Activated CD4-positive, alpha-beta T cell treated with anti-CD3 and anti-CD28 coated beads, Interleukin-2, amount 10 ng/mL, durations not matched to agents 7 days and 5 days (primary cell): ENCODE measurements at places on chromosomes 6 and 20. TPM values are rescaled to one million over a fixed set of nuclear protein-coding genes. Genes with fewer than 3 reads are reported as not detected.

- DNase-seq: no peak
Observed at GRCh38 chr20:17635332-17636244, 46.5 kb downstream of the RRBP1 start.

FABP7 gene
- not detected for total RNA-seq

POU3F2 gene
- not detected for total RNA-seq

LY6G6F gene
- total RNA-seq: not detected

GRCh38 chr6:126913651-126914050, 204.8 kb upstream of the RSPO3 start:
- no peak for DNase-seq

DNA sequence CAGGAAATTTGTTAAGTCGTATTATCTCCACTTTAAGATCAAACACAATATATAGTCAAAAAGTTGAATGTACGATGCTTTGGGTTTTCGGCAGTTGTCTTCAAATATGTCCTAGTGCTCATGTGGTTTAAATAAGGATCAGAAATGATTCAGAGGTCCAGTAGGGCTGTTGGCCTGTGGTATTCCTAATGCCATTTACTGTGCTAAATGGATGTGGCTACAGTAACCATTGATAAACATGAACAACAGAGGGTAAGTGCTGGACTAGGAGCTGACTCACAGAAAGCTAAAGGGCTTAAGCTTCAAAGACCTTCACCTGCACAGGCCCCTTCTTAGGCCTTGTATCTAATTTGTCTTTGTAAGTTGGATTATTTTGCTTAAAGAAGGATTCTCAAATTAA, 80.5 kb upstream of the TPD52L1 start:
- DNase-seq: no peak

DNA sequence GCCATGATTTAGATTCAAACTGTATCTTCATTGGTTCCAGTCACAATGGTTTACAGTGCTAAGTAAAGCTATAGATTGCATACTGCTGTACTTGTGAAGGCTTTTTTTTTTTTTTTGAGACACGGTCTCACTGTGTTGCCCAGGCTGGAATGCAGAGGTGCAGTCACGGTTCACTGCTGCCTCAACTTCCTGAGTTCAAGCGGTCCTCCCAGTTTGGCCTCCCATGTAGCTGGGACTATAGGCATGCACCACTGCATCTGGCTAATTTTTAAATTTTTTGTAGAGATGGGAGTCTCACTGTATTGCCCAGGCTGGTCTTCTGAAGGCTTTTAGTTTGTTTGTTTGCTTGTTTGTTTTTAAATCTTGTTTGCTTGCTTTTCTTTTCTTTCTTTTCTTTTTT, 24.9 kb downstream of the ITCH start:
- DNase-seq: no peak

MPIG6B gene
- 0.15 TPM for total RNA-seq

CD93 gene
- total RNA-seq: 1.7 TPM

DNA sequence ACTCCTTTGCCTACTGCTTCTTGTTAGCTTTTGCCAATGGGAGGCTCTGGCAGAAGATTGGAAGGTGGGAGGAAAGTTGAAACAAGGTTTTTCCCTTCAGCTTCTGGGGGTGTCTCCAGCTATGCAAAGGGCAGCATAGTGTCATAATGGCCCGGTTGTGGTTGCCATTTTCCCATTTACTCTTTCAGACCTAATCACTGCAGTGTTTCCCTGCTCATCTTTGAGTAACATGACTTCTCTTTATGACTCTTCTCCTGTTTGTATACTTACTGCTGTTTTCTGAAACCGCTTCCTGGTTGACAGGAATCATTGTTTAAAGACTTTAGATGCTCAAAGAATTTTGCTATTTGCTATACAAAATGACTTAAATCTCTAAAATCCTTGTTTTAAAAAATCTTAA, 19.9 kb downstream of the NRN1 start:
- no peak for DNase-seq

FAM217A gene
- total RNA-seq: not detected

- DNase-seq: peak; percentile 55
Observed at GRCh38 chr6:144064402-144065212, 30.8 kb downstream of the SF3B5 start.

GRCh38 chr6:46882645-46883044, 39.1 kb downstream of the ADGRF5 start:
- no peak for DNase-seq

WFDC5 gene
- not detected for total RNA-seq

GRCh38 chr20:45576995-45577394, 2.1 kb downstream of the WFDC8 start:
- DNase-seq: no peak

TRIM10 gene
- total RNA-seq: not detected

DNA sequence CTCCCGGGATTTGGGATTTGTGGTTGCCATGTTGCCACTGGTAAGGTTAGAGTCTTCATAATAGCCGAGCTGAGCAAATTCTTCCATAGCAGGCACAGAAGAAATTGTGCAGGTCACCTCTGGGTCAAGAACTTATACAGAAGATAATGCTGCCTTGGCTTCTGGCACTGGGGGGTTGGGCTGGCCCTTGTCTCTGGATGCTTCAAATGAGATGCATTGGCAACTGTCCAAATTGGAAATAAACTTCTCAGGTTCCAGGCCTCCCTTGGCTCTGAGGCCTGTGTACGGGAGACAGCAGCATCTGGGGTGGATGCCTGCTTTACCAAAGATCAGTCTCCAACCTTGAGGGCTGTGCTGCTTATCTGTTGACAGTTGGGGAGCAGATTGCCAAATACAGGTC, 26.2 kb downstream of the MYO6 start:
- no peak for DNase-seq

DNA sequence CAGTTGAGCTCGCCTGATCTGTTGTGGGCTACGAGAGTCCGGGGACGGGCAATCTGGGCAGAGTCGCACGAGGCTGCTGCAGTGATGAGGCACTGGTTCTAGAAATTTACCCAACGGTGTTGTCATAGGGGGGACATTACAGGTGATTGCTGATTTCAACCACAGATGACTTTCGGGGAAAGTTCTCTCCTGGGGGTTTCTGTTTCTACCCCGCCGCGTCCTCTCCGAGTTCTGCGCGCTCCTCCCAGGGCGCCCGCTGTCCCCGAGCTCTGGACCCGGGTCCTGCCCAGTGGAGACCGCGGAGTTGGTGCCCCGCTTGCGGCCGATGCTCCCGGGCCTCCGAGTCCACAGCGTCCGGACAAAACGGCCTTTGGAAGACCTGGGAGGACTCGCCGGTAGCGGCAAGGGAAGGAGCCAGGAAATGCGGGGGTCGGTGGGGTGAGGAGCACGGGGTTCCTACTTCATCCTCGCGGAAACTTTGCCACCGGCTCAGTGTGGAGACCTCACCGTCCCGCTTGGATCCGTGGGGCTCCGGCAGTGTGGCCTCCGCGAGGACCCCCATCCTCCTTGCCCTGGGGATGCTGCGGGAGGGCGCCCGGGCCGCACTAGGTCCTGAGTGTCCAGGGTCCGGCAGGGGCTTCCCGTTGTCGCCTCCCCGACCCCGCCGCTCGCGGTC, 12.3 kb upstream of the RAET1L start:
- DNase-seq: no peak

- DNase-seq: no peak
Observed at GRCh38 chr6:28235912-28236452, 10.9 kb downstream of the ZSCAN9 start.

SLC24A3 gene
- total RNA-seq: not detected

GRCh38 chr6:455006-455585, 63.5 kb downstream of the IRF4 start:
- DNase-seq: no peak

STX7 gene
- total RNA-seq: 20.2 TPM
